ENCODE measurements at places on chromosomes 5 and 9.

DNA sequence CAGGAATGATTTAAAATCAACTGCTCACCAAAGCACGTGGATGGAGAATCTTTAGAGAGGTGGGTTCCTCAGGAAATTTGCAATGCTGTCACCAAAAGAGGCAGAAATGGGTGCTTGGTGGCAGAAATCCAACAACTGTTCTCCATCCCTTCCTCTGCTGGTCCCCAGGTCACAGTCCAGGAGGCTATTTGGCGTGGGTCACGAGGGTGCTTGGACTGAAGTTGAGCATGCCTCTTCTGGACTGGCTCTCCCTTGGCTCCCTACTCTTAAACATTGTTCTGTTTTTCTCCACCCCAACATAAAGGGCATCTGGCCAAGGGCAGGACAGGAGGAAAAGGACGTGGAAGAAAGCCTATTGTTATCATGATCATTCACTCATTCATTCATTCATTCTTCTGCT is 58.9 kb downstream of the WWC1 start:
- DNase-seq, result no peak

DNA sequence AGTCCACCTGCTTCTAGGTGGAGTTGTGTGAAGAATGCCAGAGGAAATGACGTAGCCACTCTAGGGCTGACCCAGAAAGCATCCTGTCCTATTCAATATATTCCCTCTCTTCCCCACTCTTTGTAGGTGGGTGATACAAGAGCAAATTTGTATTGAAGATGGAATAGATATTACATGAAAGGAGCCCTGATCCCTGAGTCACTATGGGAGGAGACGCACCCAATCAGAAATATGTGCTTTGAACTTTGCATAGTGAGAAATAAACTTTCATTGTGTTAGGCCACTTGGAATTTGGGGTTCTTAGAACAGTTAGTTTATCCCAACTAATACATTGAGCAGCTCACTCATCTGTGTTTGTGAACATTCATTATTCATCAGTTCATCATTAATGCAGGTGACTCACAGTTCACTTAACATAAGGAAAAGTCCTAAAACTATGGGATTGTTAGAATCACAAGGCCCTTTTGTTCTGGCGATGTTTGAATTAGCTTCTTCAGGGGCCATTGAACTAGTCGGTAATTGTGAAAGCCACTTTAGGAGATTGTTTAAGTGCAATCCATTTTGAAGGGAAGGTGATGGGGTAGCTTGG is 26.9 kb upstream of the NTRK2 start:
- DNase-seq, result no peak

DNA sequence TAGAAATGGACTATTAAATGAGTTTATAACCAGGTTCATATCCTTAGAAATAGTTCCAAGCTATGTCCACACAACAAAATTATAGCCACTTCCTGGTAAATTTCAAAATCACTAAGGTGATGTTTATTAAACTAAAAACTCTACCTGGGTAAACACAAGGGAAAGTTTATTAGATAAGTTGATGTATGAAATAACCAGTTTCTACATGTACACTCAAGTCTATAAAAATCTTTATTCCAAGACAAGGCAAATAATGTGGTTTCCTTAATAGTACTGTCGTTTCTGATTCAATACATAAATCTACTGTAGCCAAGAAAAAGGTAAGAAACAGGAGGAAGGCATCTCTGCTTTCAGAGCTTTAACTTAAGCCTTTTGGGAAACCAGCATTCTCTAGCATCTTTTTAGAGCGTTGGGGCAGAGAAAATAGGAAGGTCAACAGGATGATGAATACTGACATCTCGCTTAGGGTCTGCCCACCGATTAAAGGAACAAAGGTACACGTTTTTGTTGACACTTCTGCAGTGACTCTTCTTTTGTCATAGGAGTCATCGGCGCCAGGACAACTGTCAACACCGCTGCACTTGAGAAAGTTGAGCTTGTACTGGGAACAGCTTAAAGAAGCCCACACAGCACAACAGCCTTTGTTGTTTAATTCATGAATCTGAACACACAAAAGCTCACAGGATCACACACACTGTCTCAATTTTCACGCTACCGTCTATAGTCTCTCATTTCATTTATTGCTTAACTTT is 513.6 kb downstream of the SLCO4C1 start:
- no peak for DNase-seq

- DNase-seq, result no peak
Measured at GRCh38 chr5:33120671-33121070, 320.1 kb upstream of the TARS1 start.

- DNase-seq, result no peak
Measured at GRCh38 chr9:137795156-137795666, 82.4 kb upstream of the CACNA1B start.

GRCh38 chr5:88674356-88675167 is 208.4 kb downstream of the MEF2C start:
- no peak for DNase-seq

- DNase-seq, result no peak
Measured at GRCh38 chr5:172119921-172120688, 67.9 kb downstream of the STK10 start.

DNA sequence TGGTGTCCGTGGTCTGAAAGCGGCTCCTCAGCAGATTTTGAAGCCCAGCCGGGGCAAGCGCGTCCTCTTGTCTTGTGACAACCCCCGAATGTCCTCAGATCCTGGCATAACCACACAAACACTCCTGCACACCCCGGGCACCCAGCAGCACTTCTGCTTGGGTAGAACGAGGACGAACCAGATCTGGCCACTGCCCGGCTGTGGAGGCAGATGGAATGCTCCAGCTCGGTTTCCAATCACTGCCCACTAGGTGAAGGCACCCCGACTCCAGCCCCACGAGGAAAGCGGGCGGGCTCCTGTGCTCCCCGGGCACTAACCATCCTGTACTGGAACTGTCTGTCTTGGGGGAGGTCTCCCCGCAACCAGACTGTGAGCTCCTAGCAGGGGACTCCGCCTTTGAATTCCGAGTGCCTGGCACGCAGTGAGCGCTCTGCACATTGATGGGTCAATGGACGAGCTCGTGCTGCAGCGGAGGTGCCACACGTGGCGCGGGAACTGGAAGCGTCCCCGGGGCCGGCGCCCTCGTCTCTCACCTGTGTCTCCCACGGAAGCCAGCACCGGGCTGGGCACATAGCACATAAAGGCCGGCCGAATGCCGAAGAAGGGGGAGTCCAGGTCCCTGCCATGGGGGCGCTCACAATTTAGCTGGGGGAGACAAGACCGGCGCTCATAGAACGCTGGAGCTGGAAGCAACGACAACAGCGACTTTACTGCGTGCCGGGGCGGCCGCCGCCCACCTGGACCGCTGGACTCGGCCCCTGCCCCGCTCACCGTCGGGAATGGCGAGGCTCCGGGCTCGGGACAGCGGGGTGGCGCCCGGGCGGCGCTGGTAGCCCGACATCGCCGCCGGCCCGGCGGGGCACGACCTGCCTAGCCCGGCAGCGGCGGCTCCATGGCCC is 608 bp downstream of the ENTR1 start:
- DNase-seq, result no peak

DNA sequence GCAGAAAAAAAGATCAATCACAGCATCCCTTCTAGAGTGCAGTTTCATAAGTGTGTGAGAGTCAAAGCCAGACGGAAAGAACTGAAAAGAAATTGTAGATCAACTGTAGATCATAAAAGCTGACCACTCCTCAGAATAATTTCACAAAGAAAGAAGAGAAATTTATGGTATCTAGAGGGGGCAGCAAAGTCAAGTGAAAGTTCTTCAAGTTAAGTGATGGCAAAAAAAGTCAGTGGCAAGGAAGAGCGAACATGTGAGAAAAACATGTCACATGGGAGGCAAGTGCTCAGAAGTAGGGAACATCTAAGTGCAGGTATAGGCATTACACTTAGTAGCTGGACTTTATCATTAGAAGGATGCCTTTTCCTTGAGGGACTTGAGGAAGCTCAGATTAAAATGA is 245.1 kb upstream of the ISL1 start:
- no peak for DNase-seq

- DNase-seq, result no peak
Measured at GRCh38 chr5:55037890-55038289, 13.8 kb downstream of the GZMK start.

DNA sequence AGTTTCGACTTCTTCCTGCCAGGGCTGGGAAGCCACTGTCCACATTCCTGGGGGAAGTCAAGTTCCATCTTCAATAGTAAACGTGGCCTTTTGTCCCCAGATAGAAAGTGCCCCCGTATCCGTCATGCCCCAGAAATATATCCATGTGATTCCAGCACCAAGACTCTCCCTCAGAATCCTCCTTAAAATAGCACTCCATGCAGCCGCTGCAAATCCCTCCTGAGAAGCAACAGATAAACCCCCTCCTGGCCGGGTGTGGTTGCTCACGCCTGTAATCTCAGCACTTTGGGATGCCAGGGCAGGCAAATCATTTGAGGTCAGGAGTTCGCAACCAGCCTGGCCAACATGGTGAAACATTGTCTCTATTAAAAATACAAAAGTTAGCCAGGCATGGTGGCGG is 126.1 kb downstream of the OLFM1 start:
- no peak for DNase-seq

DNA sequence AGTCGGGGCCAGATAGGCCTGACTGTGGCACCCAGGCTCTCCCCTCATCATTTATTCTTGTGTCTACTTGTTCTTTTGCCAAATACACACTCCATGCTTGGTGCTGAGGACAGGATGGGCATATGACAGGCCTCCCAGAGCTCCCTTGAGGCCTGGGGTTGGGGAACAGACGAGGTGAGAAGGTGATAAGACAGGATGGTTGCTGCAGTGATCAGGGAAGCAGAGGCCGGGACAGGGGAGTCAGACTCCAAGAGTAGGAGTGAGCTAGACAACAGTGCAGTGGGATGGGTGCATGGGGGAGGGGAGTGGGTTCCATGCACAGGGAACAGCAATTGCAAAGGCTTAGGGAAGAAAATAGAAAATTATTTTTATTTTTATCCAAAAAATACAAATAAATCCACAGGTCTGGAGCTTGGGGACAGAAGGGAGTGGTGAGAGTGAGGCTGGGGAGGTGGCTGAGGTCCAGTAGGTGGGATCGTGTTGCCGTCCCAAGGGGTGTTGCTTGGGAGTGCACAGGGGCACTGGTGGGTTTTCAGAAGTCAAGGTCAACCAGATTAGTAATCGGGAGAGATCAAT is 3.4 kb upstream of the AMBP start:
- DNase-seq, result no peak

GRCh38 chr5:67267512-67268216 is 71.1 kb upstream of the CD180 start:
- no peak for DNase-seq

- DNase-seq, result no peak
Measured at GRCh38 chr9:15403155-15403554, 19.5 kb upstream of the SNAPC3 start.

DNA sequence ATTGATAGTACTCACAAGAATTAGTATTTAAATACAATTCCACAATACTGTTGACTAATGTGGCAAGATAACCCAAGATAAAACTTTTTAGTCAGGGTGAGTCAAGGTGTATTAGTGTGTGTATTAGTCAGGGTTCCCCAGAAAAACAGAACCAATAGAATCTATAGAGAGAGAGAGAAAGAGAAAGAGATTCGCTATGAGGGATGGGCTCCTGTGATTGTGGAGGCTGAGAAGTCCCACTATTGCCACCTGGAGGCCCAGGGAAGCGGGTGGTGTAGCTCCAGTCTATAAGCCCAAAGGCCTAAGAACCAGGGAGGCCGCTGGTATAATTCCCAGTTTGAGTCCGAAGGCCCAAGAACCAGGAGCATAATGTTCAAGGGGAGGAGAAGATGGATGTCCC is 10.0 kb upstream of the SHISAL2B start:
- DNase-seq, result no peak

DNA sequence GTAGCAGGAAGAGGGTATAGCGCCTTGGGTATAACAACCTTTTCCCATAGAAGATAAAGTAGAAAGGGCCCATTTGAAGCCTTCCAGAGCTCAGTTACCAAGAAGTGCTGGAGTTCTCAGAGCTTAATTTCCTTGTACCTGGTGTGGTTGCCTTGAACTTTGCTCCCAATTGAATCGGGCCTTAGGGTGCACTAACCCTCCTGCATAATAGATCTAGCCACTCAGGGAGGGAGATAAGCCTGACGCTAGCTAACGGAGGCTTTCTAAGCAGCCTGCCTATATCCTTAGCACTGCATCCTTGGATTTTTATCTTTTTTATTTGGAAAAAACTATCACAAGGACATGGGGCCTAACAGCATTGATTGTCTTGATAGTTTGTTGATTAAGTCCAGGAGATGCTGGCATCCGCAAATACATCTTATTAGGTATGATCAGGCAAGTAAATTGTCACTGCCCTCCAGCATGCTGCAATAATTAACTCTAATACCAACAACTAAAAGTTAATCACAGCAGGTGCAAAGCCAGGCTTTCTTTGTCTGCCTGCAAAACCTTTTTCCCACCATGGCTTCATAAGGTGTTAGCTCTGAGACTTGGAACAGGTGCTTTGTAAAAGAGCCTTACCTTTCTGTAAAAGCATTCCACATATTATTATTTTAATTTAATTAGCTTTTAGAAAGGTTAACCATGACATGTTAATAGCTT is 199.4 kb downstream of the SREK1 start:
- no peak for DNase-seq

- DNase-seq, result no peak
Measured at GRCh38 chr5:96896276-96896675, 20.0 kb downstream of the ERAP2 start.

- no peak for DNase-seq
Measured at GRCh38 chr5:35309365-35310130, 79.3 kb upstream of the PRLR start.

GRCh38 chr9:113611461-113612215 is 148.1 kb downstream of the RGS3 start:
- DNase-seq, result no peak

- no peak for DNase-seq
Measured at GRCh38 chr5:72346398-72346797, 26.2 kb downstream of the PTCD2 start.

- DNase-seq, result no peak
Measured at GRCh38 chr5:138210985-138211384, 2.1 kb downstream of the CDC23 start.

- no peak for DNase-seq
Measured at GRCh38 chr9:89427621-89428221, 70.2 kb downstream of the SEMA4D start.

DNA sequence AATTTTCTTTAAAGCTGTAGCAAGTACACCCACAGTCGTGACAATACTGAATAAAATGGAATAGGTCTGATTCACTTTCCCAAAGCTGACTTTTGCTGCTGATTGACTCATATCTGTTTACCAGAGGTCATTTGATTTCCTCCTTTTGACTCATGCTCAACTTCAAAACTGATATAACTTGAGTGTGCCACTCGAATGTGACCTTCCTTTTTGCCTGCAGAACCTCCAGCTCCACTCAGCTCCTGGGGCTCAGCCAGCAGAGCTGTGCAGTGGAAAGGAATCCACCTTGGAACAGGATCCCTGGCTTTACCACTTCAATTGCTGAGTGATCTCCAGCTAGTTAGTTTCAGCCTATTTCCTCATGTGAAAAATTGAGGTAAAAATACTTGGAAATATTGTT is 84.1 kb downstream of the FEM1C start:
- DNase-seq, result peak; percentile 69
